Activated CD8-positive, alpha-beta memory T cell treated with anti-CD3 and anti-CD28 coated beads for 1 hour (primary cell): ENCODE measurements at places on chromosomes 2 and 18.

DNA sequence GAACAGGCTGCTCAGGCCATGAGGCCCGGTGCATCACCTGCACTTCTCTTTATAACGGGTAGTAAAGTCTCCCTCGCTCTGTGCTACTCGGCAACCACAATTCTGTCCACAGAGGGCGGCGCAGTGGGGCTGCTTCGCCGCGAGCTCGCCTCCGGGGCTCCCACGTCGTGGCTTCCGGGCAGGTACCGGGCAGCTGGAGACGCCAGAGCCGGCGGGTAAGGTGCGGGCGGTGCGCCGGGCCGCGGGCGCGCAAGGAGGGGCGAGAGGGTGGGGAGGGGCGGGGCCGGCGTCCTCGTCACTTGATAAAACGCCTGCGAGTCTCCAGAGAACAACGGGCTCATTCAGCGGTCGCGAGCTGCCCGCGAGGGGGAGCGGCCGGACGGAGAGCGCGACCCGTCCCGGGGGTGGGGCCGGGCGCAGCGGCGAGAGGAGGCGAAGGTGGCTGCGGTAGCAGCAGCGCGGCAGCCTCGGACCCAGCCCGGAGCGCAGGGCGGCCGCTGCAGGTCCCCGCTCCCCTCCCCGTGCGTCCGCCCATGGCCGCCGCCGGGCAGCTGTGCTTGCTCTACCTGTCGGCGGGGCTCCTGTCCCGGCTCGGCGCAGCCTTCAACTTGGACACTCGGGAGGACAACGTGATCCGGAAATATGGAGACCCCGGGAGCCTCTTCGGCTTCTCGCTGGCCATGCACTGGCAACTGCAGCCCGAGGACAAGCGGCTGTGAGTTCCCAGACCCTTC lies at the start of gene ITGA6:
Gene ITGA6 (plus strand): TSS at position 331 of the 734 bp plus-strand sequence.
- DNase-seq, result peak; percentile 61

DNA sequence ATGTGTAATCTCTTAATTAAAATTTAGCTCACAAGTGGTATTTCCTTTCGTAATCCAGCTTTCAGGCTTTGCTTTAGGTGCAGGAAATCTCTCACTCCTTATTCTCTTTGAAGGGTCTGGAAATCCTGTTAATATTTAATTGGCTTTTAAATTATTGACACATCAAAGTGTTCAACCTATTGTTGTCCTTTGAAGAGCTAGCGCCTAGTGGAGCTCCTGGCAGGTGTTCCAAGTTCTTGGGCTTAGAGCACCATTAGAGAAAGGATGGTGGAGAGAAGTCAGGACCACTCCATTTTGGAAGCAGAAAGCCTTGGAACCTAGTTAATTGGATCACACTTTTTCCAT lies 92.4 kb downstream of the CABLES1 start:
- DNase-seq, result no peak

- DNase-seq, result no peak
Observed at GRCh38 chr2:2640371-2640770, 309.3 kb upstream of the MYT1L start.

GRCh38 chr2:199603721-199604291 lies 146.1 kb upstream of the SATB2 start:
- no peak for DNase-seq

GRCh38 chr2:190465060-190465459 lies 56.9 kb downstream of the MFSD6 start:
- no peak for DNase-seq

DNA sequence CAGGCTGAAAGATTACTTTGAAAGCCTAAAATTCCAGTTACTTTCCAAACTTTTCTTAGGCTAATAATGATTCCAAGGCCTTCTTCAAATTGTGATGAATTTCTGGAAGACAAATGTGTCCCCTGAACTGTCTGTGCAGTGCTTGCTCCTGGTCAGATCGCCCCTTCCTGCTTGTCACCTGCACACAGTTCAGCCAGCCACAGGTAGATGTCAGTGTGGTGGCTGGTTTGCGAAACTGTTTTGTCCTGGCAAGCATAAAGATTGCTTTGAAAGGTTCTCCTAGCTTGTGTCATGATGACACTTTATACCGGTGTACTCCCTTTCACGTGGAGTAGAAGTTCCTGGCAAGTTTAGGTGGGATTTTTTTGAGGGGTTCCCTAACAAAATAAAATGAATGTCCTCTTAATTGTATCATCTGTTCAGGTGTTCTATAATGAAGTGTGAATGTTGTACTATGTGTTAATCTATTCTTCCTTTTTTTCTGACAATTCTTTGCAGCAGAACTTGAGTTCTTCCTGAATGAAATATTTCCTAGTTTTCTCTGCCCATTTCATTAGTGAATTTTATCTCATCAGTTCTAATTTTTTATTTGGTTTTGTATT lies 298.8 kb downstream of the ZNF407 start:
- no peak for DNase-seq

- DNase-seq, result no peak
Observed at GRCh38 chr2:75416420-75417342, 144.1 kb downstream of the EVA1A start.

GRCh38 chr18:55224086-55224625 lies 264.9 kb upstream of the CCDC68 start:
- no peak for DNase-seq

DNA sequence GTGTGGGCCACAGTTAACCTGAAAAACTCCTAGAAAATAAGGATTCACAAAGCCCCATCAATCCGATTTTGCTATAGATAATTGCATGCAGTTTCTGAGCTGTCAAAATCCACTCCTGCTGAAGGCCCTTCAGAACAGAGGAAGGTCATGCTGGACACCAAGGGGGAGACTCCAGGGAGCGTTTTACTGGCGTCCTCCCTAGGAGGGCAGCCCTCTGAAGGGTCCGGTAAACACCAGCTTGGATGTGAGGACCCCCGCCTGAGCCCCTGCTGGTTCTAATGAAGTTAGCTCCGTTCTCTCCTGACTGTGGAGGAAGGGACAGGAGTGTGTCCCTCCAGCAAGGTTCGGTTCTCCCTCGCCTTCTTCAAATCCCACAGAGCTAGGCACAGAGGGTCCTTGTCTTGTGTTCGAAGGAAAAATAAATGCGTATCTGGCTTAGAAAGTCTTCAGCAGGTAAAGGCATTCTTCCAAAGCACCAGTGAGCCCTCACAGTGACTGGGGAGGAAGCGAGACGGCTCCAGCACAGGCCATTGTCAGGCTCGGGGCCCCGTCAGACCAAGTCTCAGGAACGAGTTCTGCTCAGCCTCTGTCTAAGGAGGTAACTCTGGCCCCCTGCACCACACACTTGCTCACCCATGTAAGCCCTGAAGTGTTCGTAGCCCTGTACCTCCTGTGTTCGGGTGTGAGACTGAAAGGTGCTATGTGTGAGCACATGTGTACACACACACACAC lies 41.6 kb downstream of the CABLES1 start:
- DNase-seq, result no peak
